Activated CD4-positive, alpha-beta T cell treated with anti-CD3 and anti-CD28 coated beads, Interleukin-2, amount 50 U/mL, for 4 hours (primary cell): ENCODE measurements at places on chromosomes 1 and 21.
A peak's percentile ranks its signal among the peaks of the same experiment; 100 is the strongest.

DNA sequence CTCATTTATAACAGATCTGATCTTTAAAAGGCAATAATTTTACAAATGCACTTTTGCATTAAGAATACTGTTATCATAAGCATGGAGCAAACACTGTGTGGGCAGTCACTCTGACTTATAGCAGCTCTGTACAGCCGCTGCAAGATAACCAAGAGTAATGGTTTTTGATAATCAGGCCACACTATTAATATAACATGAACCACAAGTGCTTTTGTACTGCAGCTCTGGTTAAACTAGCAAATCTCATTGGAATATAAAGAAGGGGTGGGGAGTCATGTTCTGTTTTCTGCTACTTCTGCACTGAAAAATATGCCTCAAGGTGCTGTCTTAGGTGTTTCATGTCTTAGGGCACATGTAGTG, 357.4 kb downstream of the LMO4 start:
- no peak for DNase-seq

DNA sequence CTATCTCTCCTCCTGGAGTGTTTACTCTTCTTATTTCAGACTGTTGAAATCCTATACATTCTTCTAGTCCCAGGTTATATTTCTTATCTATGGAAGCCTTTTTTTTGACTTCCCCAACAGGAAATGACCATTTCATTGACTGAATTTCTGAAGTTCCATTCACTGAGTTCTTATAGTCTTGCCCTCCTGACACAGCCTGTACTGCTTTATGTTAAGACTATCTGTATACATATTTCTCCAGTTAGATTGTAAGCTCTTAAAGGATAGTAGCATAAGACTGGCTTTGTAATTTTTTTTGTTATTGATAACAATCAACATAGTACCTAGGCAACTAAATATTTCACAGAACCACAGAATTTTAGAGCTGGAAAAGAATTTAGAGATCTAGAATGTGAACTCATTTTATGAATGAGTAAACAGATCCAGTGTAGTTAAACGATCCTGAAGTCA, 14.9 kb upstream of the MACF1 start:
- DNase-seq: no peak

- DNase-seq: no peak
These were observed 1.1 kb downstream of the SLC35F3 start for GRCh38 chr1:233905416-233906051.

DNA sequence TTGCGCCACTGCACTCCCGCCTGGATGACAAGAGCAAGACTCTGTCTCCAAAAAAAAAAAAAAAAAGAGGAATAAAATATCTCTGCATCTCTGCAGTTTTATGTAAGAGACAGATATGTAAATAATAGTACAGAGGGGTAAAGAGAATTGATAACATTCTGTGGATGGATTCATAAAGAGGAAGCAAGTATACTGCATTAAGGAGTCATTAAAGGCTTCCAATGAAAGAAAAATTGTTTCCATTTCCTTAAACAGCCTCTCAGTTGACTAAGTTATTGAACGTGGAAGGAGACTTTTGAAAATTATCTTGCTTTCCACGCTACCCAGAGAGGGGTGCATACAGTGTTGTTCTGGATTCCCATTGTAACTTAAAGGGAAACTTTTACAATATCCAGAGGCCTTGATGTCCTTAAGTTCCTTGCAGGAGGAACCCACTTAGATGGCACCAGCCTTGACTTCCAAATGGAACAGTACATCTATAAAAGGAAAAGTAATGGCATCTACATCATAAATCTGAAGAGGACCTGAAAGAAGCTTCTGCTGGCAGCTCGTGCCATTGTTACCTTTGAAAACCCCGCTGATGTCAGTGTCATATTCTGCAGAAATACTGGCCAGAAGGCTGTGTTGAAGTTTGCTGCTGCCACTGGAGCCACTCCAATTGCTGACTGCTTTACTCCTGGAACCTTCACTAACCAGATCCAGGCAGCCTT, 13.8 kb downstream of the CEP350 start:
- no peak for DNase-seq

GRCh38 chr1:206002160-206002559, 1.0 kb downstream of the RAB7B start:
- DNase-seq: no peak

- DNase-seq: peak; percentile 52
These were observed at the start of gene SCMH1 for GRCh38 chr1:41241749-41242341. SCMH1 (minus strand) TSS chr1:41242306; CDS start chr1:41186133, 56,173 bp downstream.
